ENCODE measurements at places on chromosomes 1 and 21.

- no peak for DNase-seq
Measured at GRCh38 chr1:10598389-10598702, 123.6 kb downstream of the PEX14 start.

- DNase-seq, result no peak
Measured at GRCh38 chr1:230698130-230698529, 15.8 kb downstream of the AGT start.

DNA sequence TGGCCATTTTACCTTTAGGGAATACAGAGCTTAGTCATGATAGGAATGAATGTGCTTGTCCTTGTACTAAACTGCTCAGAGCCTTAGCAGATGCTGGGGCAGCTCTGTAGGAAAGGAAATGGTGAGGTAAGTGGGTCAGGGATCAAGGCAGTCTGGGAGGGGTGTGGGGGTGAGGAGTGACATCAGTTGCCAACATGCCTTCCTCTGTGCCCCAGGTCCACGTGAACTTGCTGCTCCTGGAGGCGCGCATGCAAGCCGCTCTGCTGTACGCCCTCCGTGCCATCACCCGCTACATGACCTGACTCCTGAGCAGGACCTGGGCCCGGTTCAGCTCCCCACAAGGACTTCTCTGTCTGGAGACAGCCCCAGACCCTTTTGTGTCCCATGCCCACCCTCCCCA lies 21.2 kb downstream of the SESN2 start:
- DNase-seq, result no peak

- no peak for DNase-seq
Measured at GRCh38 chr1:36520771-36521420, 38.2 kb upstream of the CSF3R start.

GRCh38 chr1:66930823-66931174 lies 6.0 kb downstream of the MIER1 start:
- DNase-seq, result no peak

- DNase-seq, result no peak
Measured at GRCh38 chr1:10001016-10001665, 4.1 kb downstream of the RBP7 start.

GRCh38 chr21:46594276-46594675 lies 10.6 kb downstream of the S100B start:
- DNase-seq, result no peak

DNA sequence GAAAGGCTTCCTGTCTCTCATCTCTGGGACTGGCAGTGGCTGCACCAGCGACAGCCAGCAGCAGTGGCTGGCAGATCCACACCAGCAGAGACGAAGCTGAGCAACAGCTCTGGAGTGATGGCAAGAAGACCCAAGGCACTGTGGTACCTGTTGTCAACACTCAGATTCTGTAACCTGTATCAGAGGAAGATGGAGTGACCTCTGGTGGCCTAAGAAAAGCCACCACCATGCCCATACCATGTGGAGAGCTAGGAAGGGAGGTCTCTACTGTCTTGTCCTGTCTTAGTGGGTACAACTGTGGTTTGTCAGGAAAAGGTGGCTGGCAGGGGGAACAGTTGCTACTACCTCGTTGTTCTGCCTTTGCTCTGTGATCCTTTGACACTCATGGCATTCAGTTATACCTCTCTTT lies 22.5 kb upstream of the RHBDL2 start:
- no peak for DNase-seq

Data from GM23248 (cell line).